Osteoblast (primary cell): ENCODE measurements at places on chromosomes 11 and 22.

- DNase-seq, result peak; percentile 66
Measured at GRCh38 chr11:20208622-20209111, 48.4 kb upstream of the DBX1 start.

GRCh38 chr11:111526501-111526900 lies 11.9 kb downstream of the HOATZ start:
- peak; percentile 84 for DNase-seq

DNA sequence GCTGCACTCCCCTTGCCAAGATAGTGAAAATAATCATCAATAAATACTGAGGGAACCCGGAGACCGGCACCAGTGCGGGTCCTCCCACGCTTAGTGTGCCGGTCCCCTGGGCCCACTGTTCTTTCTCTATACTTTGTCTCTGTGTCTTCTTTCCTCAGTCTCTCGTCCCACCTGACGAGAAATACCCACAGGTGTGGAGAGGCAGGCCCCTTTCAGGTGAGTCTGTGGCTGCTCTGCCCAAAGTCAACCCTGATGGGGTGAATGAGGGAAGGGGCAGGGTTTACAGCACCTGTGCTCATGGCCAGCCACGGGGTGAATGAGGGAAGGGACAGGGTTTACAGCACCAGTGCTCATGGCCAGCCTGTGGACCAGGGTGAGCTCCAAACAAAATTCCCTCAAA lies 4.7 kb downstream of the BET1L start:
- DNase-seq, result peak; percentile 6

GRCh38 chr11:74932797-74933196 lies 16.1 kb downstream of the XRRA1 start:
- DNase-seq, result no peak

DNA sequence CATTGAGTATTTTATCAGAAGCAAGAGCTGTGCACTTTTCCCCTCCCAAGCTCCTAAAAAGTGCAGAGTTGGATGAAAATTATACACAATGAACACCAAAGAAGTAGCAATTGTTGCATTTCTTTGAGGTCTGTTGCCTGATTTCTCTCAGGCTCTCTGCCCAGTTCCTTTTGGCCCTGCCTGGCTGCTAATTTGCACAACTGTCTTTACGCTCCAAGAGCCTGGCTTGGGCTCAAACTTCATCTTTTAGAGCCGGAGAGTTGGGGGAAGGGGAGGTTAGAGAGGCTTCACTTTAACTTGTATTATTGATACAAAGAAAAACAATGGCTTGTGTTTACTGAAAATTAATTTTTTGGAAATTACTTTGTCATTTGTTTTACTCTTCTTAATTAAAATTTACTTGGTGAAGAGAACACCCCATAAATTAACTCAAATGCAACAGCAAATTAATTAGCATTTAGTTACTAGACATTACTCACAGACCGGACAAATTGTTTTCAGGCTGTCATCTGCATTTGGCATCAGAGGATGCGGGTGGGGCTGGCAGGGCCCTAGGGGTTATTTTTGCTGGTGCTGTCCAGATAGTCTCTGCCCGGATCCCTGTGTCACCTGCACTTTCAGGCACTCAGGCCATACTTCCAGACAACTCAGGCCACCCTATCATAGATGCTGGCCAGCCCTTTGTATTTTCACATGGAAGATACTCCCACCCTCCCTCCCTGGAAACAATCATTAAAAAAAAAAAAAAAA lies 407.3 kb downstream of the NXPE2 start:
- no peak for DNase-seq

- DNase-seq, result peak; percentile 97
Measured at GRCh38 chr22:50306753-50307749, at the start of gene PLXNB2. PLXNB2 (minus strand) TSS chr22:50307646; CDS start chr22:50290584, 17,062 bp downstream.

- DNase-seq, result peak; percentile 87
Measured at GRCh38 chr11:69027704-69028372, 14.8 kb upstream of the MRGPRF start.

DNA sequence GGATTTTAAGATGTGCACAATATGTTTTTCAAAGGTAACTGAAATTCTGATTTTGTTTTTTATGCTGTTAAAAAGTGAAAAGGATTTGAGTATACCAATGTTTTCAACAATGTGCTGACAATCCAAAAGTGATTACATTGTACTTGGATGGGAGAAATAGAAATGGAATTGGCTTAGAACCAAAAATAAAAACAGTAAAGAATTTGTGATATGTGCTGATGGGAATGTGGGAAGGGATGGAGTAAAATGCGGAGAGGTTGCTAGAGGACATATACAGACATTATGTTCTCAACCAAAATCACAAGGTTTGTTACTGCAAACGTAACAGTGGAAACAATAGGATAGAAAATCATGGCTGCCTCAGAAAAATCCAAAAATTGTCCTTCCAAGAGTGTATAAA lies 279.3 kb upstream of the TENM4 start:
- no peak for DNase-seq

DNA sequence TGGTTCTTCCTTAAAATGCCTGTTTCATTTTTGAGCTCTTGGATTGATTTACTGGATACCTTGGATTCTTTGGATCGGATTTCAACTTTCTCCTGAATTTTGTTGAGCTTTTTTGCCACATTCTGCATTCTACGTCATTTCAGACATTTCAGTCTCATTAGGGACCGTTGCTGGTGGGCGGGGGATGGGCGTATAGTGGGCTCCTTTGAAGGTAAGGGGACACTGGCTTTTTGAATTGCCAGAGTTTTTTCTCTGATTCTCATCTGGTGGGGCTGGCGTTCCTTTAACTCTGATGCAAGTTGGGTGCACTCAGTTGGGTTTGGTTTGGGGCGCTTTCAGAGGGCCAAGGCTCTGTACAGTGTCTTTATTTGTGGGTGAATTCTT lies 216.5 kb downstream of the DYNC2H1 start:
- DNase-seq, result no peak

DNA sequence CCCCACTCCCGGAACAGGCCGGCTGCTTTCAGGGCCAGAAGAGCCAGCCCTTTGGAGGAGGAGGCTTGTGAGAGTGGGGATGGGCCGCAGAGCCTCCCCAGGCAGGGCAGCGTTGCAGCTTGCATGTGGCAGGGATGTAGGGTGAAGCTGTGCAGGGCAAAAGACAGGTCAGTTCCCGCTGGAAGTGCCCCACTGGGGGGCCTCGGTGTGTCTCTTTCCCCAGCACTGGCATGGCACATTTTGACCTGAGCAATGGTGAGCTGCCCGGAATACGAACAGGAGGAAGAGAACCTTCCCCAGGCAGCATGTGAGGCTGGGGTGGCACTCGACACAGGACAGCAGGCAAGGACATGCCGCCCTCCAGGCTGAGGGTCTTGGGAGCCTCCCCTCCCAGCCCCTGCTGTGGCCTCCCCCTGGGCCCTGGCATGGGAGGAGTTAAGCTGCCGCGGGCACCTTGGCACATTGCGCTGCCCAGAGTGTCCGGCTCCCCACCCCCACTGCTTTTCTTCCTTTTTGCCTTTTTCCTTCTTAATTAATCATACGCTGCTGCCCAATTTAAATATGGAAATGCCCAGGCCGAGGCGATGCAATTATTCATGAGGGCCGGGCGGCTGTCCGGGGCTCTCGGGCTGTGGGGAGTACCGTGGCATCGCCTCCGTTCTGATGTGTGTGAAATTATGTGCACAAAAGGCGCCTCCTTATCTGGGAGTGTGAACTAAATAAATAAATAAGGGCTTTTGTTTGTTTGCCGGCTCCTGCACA lies 76.0 kb upstream of the WNT7B start:
- peak; percentile 97 for DNase-seq

DNA sequence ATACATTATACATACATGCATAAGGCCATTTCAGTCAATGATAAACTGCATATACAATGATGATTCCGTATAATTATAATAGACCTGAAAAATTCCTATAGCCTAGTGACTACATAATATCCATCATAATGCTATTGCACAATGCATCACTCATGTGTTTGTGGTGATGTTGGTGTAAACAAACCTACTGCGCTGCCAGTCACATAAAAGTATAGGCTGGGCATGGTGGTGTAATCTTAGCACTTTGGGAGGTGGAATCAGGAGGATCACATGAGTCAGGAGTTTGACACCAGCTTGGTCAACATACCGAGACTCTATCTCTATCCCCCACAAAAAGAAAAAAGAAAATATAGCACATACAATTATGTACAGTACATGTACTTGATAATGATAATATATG lies 163.7 kb upstream of the DDI1 start:
- DNase-seq, result no peak

- no peak for DNase-seq
Measured at GRCh38 chr11:109641549-109641948, 219.6 kb downstream of the C11orf87 start.

DNA sequence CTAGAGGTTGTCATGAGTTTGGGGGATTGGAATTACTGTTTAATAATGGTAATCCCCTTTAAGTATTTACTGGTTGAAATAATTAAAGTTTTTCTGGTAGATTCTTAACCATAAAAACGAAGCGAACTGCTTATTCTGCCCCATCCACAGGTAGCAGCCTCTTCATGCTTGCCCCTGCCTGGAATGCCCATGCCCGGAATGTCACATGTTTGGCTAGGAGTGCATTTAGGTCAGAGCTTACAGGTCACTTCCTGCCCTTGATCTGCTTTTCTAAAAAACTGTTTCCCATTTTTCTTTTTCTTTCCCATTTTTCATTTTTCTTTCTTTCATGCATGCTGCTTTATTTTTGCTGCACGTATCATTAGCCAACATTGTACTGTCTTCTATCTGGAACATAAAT lies 69.1 kb downstream of the YAP1 start:
- no peak for DNase-seq

GRCh38 chr11:32935462-32936029 lies 42.9 kb downstream of the QSER1 start:
- no peak for DNase-seq

DNA sequence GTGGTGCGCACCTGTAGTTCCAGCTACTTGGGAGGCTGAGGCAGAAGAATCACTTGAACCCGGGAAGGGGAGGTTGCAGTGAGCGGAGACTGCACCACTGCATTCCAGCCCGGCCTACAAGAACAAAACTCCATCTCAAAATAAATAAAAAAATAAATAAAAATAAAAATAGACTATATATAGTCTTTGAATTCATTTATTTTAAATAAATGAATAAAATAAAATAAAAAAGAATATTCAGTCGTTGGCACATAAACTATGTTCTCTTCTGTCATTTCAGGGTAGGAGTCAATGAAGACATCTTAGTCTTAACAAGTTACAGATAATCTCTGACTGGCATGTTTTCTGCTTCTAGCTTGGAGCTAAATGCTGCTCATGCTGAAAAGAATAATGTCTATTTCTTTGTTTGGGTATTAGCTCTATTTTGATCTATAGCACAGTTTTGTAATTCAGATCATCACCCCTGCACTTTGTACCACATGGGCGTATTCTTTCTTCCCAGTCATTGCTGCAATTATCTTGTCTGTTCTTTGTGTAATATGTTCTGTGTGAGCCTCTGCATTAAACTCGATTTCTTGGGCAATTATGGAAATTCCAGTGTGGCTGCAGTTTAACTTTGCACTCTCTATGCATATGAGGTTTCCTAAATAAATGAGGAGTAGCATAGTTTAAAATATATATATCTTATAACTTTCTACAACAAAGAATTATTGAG lies 1.4 kb upstream of the MS4A14 start:
- DNase-seq, result no peak

DNA sequence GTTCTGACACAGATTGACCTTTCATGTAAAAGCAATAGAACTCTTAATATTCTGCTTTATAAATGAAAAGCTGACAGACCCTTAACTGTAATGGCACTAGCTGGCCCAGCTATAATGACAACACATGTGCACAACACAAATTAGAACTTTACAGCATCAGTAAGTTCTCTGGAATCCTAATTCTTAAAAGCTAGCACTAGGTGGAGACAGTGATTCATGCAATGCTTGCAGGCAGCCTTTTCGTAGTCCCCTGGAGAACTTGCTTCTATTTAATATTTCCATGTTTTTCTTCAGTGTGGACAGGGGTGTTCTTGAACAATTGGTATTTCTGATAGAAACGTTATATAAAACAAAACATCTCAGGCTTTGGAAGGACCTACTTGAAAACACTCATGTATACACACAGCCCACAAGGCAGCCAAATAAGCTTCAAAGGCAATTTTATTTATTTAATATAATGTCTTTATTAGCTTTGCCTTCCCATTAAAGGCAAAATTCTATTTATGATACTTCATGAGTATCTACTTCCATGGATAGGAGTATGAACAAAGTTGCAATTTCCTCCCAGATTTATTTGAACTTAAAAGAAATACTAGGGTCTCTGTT lies 374.3 kb upstream of the MPPED2 start:
- no peak for DNase-seq

GRCh38 chr22:41746567-41747400 lies 47.5 kb downstream of the MEI1 start:
- peak; percentile 95 for DNase-seq

DNA sequence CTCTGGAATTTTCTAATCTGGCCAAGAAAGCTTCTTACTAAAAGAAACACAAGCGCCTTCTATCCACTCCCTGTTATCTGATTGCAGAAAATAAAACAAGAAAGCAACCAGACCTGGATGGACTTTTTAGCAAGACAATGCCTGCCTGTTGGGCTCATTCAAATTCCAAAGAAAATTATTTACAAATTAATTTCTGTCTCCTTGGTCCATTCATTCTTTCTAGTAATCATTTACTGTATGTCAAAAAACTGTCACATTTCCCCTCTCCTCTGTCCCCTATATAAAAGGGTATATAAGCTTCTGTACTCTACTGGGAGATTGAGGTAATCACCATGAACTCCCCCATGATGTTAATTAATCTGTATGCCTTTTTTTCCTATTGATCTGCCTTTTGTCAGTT lies 279.9 kb downstream of the DLG2 start:
- no peak for DNase-seq

- no peak for DNase-seq
Measured at GRCh38 chr11:84173078-84173477, 886.9 kb upstream of the CCDC90B start.

- DNase-seq, result no peak
Measured at GRCh38 chr11:73747762-73748161, 13.1 kb downstream of the RAB6A start.

GRCh38 chr22:27387561-27387960 lies 414.0 kb downstream of the MN1 start:
- DNase-seq, result no peak

- DNase-seq, result peak; percentile 90
Measured at GRCh38 chr22:46149512-46150033, 753 bp upstream of the PPARA start.

GRCh38 chr11:103939694-103940093 lies 96.7 kb upstream of the DDI1 start:
- no peak for DNase-seq

DNA sequence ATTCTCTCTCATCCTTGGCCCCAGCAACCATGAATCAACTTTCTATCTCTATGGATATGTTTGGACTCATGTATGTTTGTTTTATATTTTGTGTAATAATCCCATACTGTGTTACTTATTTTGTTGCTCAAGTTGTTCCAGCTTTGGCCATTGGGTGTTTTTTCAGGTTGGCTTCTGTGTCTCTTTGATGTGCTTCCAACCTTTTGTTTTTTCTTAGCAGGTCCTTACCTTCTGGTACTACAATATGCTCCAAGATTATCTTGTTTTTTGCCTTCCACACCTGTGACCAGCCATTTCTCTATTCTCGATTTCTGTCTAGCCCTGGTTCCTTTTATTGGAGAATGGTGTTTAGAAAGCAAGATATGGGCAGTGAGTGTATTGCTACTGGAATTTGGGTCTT lies 14.2 kb downstream of the GVQW3 start:
- DNase-seq, result no peak
